ENCODE measurements at places on chromosomes 3 and 15.

DNA sequence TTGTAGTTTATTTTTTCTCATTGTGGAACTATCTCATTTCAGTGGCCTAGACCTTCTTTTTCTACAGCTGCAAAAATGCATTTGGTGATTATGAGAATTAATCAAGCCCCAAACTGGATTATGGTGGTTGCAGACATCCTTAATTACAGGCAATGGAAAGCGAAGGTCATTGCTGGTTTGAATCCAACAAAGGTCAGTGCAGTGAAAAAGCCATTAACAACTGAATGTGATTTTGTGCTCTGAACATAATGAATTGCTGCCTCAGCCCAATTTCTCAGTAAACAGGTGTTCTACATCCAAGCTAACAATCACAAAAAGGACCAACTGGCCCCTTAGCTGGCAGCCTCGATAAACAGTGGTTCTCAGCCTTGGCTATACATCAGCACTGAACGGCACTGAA, 260.1 kb upstream of the DPPA4 start:
- DNase-seq, result no peak

GRCh38 chr3:14859880-14860279, 41.1 kb downstream of the FGD5 start:
- DNase-seq, result no peak

- no peak for DNase-seq
These were observed 495.8 kb downstream of the NTRK3 start for GRCh38 chr15:87760547-87761314.

- no peak for DNase-seq
These were observed 526.4 kb upstream of the DPPA4 start for GRCh38 chr3:109863701-109864100.

DNA sequence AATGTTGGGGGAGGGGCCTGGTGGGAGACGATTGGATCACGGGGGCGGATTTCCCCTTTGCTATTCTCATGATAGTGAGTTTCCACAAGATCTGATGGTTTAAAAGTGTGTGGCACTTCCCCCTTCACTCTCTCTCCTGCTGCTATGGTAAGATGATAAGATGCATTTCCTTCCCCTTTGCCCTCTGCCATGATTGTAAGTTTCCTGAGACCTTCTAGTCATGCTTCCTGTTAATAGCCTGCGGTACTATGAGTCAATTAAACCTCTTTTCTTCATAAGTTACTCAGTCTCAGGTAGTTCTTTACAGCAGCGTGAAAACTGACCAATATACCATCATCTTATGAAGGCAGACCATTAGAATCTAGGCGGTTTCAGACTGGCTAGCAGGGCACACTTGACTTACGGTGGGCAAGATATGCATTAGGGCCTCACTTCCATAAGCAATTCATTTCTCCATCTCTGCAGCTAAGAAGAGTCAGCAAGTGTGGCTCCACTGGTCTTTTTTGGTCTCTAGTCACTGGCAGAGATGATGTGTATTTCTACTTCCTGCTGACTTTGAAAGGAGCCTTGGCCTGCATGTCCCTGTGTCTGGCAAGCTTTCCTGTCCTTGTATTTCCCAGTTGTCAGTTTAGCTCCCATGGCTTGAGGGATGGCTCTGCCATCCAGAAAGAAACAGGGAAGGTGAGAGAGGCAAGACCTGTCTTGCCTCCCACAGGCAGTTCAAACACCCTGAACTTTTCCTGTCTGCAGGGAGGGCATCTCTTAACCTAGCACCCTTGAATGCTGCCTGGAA, 109.0 kb upstream of the ADAMTS9 start:
- no peak for DNase-seq

- no peak for DNase-seq
These were observed 229.9 kb downstream of the SV2B start for GRCh38 chr15:91329914-91330313.

DNA sequence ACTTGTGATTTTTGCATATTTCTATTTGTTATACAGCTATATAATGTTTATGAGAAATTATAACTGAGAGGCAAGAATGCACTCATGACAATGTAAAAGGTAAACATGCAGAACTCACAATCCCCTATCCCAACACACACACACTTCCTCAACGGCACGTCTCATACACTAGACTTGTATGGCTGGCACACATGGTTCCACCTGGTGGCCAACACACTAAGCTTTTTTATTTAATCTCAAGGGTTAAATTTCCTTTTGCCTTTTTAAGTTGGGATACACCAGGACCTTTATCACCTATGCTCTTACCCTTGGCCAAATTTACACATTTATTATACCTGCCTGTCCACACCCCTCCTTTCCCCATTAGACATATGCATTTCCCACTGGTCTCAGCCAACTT, 88.6 kb upstream of the PSMD6 start:
- no peak for DNase-seq

GRCh38 chr15:45199136-45199810, 11.5 kb upstream of the SHF start:
- DNase-seq, result no peak

GRCh38 chr3:65829228-65829627, 209.5 kb downstream of the MAGI1 start:
- DNase-seq, result no peak

GRCh38 chr3:112500621-112501020, 1.3 kb upstream of the BTLA start:
- no peak for DNase-seq

DNA sequence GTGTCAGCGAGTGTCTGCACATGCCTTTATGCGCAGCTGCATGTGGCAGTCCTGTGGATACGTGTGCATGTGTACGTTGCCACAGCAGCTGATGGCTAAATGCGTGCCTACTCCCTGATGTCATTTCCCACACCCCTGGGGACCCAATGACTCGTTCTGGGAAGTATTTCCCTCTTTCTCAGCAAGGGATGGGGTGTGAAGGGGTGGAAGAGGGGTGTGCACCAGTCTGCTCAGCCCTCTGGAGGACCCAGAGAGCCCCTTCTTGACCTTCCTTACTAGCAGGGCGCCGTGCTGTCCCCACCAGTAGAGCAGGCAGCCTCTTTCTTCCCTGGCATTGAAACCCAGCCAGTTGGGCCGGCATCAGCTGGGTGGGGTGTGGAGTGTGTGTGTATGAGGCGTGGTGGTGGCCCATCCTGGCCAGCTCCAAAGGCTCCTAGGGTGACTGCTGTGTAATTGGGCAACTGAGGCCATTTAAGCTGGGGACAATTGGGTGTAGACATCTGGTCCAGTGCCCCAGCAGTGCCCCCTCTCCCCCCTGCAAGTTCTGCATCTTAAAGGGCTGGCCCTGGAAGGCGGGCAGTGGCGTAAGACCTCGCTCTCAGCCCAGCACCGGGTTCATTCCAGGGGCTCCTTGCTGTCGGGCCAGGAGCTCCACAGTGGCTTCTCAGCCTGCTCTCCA, 19.2 kb downstream of the SNX33 start:
- peak; percentile 99 for DNase-seq

GRCh38 chr3:396293-396692, 199.7 kb downstream of the CHL1 start:
- DNase-seq, result no peak

GRCh38 chr15:38996111-38996631, 431.6 kb upstream of the RASGRP1 start:
- peak; percentile 89 for DNase-seq

DNA sequence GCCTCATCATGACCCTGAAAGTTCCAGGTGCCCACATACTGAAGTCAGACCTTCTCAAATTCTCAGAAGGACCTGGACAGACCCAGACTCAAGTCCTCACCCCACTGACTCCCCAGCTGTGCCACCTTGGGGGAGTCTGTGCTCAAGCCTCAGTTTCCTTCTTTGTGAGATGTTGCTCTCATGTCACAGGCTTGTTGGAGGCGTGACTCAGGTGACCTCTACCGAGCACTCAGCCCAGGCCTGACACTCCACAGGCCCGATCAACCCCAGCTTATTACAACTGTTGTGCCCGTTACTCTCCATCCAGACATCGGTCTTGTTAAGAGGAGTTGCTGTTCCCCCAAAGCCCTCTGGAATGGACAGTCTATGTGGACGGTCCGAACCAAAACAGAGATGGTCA, 276.1 kb upstream of the LYSMD4 start:
- no peak for DNase-seq

- DNase-seq, result peak; percentile 27
These were observed 121.3 kb downstream of the RPLP1 start for GRCh38 chr15:69573815-69574475.

DNA sequence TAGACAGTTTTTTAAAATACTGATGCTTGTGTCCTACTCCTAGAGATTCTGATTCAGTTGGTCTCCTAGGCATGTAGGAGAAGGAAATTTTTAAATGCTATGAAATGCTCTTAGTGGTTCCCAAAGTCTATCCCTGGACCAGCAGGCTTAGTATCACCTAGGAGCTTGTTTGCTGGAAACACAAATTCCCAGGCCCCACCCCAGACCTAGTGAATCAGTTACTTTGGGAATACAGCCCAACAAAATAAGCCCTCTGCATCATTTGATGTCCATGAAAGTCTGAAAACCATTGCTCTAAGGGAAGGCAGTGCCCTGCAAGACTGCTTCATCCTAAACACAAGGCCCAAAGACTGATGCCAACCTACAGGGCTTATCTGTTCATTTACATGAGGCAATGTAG, 36.3 kb downstream of the CCNL1 start:
- no peak for DNase-seq

- DNase-seq, result peak; percentile 76
These were observed 35.0 kb downstream of the RFTN1 start for GRCh38 chr3:16478516-16478915.

DNA sequence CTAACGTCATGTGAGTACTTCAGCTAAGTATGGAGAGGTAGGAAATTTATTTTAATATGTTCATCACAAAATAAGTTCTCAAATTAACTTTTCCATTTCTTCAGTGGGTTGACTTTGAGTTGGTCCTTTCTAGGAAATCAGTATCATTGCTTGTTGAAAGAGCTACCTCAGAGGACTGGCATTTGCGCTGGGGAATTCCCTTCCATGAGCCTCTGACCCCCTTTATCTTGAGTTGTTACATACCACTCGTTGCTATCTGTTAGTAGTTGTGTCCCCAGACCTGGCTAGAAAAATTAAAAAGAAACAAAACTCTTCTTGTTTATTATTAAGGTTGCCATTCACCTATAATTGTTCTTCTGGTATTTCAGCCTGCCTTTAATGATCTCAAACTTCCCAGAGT, 96.8 kb upstream of the ROBO2 start:
- DNase-seq, result no peak

DNA sequence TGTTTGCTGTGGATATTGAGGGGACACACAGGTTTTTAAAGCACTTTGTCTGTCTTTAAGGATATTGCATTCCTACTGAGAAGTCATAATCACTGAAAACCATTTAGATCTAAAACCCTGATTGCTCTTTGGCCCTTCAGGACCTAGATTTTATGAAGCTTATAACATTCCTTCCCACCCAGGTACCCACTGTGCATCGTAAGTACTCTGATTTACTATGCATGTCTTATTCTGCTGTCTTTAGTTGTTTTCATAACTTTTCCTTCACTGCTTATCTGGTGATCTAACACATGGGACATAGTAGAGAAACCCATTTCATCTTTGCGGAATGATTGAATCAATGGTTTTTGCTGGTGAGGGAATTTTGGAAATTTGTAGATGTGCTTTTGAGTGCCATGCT, 247.0 kb upstream of the RARB start:
- DNase-seq, result no peak

DNA sequence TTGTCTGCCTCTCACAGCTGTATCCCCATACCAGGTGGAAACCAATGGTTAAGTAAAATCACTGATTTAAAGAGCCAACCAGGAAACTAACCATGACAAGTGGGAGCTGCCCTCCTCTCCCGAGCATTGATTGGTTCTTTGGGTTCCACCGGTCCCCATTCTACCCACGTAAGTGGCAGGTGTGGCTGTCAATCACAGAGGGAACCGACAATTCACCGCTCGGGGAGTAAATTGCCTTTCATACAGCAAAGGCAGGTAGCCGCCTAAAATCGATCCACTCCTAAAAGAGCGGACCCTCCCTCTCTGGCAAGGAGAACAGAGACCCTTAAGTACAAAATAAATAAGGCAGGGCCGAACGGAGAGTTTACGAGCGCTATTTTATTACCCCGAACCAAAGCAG, 1.2 kb downstream of the ERC2 start:
- DNase-seq, result no peak

- peak; percentile 18 for DNase-seq
These were observed 843 bp downstream of the ATG7 start for GRCh38 chr3:11272906-11273574.

DNA sequence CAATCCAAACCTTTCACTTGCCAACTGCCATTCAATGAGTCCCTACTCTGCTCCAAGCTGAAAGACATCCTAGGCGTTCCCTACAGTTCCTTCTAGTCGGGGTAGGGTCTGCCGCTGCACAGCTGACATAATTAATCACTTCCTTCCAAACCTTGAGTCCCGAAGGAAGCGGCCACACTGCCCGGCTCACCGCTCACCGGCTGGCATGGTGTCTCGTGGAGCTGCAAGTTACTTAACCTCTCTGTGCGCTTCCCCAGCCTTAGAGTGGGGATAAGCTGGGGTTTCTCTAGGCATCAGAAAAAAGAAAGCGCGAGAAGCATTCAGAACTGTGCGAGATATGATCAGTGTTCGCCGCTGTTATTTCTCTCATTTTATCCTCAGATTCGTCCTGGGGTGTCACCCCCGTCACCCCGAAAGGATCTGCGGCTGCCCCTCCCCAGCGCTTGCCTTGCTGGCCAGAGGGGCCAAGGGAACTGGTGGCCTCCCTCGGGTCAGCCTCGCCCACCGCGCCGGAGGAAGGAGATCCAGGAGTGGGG, 748 bp downstream of the MRPS25 start:
- peak; percentile 23 for DNase-seq

DNA sequence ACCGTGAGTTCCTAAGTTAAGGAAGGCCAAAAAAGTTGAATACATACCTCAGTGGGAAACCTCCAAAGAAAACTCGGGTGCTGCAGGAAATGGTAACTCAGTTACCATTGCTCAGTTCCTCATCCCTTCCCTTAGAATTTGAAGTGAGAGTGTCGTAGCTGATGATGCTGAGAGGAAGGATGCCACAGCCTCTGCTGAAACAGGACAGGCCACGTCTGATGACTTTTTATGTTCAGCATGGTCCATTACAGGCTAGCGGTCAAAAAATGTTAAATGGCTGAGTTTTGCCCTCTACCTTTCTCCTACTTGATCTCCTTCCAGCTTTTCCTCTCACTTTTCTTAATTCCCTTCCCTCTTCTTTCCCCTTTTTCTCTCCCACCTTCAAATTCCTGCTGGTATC, 135.5 kb downstream of the GHSR start:
- no peak for DNase-seq

DNA sequence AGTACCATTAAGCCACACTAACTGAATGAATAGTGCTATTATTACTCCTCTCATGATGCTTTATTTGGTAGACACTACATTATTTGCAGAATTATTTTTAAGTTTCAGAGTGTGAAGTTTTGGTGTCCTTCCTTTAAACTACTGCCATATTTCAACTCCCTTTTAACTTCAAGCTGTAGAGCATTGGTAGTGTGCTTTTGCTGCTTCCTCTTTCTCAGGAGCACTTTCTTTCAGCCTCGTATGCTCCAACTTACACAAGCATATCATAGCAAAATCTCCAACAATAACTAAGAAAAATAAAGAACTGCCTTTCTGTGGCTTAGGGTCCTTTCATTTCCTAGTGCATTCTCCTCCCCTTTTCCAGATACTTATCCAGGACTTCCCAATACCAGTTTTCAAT, 476.4 kb upstream of the AGTR1 start:
- DNase-seq, result no peak
